ENCODE measurements at places on chromosomes 2 and 18.

- no peak for DNase-seq
These were observed 204.5 kb upstream of the REV1 start for GRCh38 chr2:99694331-99694730.

- no peak for DNase-seq
These were observed 65.5 kb downstream of the FBXO15 start for GRCh38 chr18:74081966-74082741.

- no peak for DNase-seq
These were observed 37.4 kb upstream of the RAPGEF4 start for GRCh38 chr2:172698041-172698863.

- no peak for DNase-seq
These were observed 52.7 kb upstream of the CTLA4 start for GRCh38 chr2:203814661-203815540.

- DNase-seq = no peak
These were observed 72.2 kb upstream of the CHRNA1 start for GRCh38 chr2:174836377-174836994.

GRCh38 chr2:54545702-54546450 lies 89.7 kb downstream of the SPTBN1 start:
- DNase-seq = no peak

GRCh38 chr2:45888167-45888566 lies 236.7 kb downstream of the PRKCE start:
- DNase-seq = no peak

DNA sequence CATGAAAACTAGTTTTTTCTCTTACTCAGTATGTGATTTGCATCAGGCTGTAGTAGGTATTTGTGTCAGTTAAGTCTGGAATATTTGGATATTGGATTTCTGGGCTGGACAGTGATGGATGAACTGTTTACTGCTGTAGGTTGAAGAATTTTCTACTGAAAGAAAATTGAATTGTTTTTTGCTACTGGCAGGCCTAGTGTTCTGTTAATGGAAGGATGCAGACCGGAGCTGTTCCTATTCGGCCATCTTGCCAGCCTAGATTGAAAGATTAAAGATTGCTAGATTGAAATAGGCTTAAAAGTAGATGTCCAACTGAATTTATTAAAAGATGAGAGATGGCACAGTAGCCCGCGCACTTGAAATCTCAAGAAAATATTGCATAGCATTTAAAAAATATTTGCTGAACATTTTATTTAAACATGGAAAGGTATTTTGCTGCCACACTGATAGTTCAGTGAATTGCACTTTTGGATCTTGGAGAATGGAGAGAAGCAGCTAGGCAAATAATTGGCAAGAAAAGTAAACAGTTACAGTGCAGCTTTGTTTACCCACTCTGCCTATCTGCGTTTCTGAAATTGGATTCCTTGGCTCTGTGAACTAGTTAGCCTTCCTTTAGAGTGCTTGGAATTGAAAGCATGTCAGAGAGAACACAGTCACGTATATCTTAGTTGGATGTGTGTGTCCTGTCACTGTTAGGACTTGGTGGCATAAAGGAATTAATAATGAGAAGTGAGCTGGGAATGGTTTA lies 54.1 kb downstream of the EPB41L5 start:
- no peak for DNase-seq

DNA sequence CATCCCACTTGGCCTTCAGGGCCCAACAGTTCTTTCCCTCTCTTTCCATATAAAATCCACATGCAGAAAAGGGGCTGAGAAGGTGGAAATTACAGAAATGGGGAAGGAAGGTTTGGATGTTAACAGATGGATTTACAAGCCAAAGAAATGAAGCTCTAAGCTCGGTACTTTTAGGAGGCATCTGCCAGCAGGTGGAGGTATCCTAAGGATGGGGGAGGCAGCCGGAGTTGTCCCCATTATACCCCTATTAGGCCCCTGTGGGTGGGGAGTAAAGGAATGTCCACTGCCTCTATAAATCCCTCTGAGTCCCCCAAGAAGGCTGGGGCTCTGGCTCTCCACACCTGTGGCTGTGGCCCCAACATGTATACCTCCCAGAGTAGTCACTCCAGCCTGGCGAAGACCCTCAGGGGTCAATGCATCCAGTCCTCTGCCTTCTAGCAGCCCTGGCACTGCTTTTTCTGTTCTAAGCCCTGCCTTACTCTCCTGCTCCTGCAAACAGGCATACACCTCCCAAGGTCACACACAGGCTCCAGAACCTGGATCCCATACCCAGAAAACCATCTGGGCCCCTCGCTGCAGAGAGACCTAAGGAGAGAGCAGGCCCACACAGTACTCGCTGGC lies 1.2 kb downstream of the FBXO41 start:
- no peak for DNase-seq

DNA sequence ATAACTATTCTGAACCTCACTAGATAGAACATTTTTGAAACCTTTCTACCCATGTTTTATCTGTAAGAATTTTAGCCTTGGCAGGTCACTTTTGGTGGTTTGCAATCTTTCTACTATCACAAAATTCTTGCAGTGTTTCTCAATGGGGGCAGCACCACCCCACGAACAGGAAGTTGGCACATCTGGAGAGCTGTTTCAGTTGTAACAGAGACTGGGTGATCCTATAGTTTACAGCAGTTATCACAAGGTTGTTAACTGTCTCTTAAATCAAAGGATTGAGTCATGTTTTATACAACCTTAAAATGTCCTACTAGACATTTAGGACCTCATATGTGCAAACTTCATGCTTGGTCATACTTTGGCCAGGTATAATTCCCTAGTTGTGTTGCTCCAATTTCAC lies 829.2 kb downstream of the ERBB4 start:
- no peak for DNase-seq

DNA sequence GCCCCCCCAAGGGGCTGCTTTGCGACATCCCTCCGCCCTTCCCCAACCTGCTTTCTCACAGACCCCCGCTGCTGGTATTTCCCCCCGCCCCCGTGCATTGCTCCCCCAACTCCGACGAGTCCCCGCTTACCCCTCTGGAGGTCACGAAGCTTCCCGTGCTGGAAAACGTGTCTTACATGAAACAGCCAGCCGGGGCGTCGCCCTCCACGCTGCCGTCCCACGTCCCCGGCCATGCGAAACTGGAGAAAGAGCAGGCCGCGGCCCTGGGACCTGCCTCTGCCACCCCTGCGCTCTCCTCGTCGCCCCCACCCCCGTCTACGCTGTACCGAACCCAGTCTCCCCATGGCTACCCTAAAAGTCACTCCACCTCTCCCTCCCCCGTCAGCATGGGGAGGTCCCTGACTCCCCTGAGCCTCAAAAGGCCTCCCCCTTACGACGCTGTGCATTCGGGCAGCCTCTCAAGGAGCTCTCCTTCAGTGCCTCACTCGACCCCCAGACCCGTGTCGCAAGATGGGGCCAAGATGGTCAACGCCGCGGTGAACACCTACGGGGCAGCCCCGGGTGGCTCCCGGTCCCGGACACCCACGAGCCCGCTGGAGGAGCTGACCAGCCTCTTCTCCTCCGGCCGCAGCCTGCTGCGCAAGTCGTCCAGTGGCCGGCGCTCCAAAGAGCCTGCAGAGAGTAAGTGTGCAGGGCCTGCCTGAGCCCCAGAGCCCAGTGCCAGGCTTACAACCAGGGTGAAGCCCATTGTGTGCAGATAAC lies 183.0 kb downstream of the NYAP2 start:
- DNase-seq = no peak

DNA sequence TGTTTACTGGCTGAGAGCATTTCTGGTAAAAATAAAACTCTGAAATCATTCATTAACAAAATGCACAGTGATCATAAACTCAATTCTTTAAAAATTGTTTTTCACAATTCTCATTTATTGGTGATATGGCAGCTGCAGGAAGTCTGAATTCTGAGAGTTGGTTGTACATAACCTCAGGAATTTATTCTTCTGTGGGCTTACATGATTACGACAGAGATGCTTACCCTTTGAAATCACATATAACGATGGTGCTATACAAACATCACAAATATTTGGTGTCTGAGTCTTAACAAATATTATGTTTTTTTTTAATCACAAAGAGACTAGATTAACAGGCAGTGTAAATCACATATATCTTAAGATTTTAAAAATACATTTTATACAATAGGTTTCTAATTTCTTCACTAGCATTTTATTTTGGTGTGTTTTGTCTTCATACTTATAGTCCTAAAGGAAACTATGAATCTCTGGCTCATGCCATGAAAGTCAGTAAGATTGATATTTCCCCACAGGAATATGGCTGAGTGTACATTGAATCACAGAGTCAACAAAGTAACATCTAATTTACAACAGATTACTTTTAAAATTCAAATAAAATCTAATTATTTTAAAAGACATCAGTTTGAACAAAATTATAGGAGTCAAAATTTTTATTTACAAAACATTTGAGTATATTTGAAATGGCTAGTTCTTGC lies 318.8 kb upstream of the THUMPD2 start:
- DNase-seq = no peak

GRCh38 chr2:101064125-101064502 lies 62.0 kb downstream of the RPL31 start:
- DNase-seq = no peak

DNA sequence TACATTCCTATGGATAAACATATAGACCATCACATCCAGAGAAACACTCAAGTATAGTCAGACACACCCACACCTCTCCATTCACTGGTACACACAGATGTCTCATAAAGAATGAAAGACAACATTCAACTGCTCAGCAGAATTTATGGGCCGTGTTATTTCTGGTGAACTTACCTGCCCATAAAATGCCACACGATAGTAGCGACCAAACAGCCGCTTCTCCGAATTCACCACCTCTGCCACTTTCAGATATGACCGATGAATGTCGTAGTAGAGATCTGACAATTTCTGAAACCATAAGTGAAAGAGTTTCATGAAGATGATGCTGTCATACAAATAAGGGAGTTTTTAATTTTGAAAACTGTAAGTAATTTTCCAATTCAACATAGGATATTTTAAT lies 70.7 kb upstream of the CCDC195 start:
- DNase-seq = no peak

DNA sequence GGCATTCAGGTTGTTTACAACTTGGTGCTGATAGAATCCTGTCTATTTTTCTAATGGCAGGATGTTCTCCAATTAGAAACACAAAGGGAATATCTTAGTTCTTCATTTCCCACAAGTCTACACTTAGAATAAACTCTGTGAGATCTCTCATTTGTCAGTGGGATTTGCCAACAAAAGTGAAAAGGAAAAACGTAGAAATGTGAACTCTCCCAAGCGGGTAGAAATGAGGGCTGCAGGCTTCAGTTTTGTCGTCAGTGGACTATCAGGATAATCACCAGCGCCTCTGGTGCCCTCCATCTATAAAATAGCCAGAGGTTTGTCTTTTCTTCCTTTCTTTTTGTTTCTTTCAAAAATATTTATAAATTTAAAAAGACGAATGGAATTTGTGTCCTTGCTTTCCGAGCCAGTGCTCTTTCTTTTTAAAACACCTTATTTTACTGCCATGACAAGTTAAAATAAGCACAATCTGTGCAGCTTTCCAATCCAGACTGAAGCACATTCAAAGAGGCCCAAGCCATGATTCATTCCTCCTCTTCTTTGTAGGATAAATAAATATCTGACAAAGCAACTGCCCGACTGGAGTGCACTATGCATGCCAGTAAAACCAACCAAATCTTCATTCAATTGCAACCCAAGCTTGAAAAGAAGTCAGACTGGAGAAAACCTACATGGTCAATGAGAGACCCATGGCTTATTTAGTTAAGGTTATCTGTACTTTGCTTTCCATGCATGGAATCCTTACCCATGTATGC lies 185.8 kb downstream of the ANKRD44 start:
- DNase-seq = no peak

DNA sequence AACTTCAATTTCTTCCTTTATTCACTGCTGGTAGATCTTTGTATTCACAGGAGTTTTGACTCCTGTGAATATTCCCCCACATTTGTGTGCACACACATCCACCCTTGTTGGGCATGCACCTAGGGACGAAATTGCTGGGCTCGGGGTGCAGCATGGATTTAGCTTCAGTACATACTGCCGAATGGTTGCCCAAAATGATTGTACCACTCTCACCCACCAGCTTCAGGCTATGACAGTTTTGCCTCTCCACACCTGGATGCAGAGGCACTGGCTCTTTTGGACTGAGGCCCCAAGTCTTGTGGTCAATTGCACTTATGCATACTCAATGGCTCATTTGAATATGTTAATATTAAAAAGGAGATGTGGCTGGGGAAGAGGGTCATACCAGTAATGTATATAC lies 65.1 kb upstream of the ODC1 start:
- no peak for DNase-seq

- no peak for DNase-seq
These were observed 629 bp downstream of the PRELID3A start for GRCh38 chr18:12408247-12408869.

DNA sequence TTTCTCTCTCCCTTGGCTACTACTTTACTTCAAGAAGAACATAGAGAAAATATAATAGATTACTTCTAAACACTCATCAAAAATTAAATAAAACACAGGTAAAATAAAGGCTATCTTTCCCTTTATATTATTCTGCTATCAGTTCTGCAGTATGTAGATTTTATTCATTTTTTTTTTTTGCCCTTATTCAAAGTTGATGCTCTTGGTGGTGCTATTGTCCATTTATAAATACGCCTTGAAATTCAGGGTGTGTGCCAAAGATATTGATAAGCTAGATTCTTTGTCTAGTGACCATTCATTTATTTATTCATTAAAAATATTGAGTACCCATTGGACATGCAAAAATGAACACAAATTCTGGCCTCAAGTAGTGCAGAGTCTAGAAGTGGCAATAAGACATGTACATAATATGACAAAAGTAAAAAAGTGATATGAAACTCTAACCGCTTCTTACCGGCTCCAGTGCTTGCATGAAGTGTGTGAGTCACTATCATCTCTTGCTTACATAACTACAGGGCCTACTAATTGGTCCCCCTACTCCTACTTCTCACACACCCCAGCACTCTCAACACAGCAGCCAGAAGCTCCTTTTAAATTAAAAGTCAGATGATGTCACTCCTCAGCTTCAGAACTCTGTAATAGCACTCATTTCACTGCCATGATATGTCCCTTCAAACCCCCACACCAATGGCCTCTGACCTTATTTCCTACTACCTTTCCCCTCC lies 208.3 kb upstream of the FANCL start:
- peak; percentile 2 for DNase-seq

- no peak for DNase-seq
These were observed 78.3 kb downstream of the STPG4 start for GRCh38 chr2:47076586-47077441.

DNA sequence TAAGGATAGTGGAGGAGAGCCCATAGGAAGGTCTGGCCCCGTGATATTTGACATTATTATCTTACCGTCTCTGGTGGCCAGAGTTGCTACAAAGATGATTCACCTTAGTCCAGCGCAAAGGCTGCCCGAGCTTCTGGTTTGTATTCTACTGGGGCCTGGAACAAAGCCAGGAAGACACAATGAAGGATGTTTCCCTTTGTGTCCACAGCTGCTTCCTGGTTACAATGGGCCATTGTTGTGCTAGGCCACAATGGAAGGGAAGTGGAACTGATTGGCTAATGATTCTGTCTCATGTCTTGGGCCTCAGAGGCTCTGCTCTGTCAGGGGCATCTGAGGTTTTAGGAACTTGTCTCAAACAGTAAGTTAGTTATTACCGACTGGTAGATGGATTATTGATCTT lies 132.2 kb downstream of the TDRD15 start:
- no peak for DNase-seq

GRCh38 chr2:30372826-30373225 lies 74.2 kb upstream of the LCLAT1 start:
- DNase-seq = no peak

GRCh38 chr2:208571764-208572131 lies 165.2 kb downstream of the PTH2R start:
- DNase-seq = no peak

Data from SK-N-MC (cell line).